NK-92 treated with Interleukin-12 subunit alpha and Interleukin-12 subunit beta, amount 100 ng/mL, for 24 hours (cell line): ENCODE measurements at places on chromosomes 16 and 17.

DNA sequence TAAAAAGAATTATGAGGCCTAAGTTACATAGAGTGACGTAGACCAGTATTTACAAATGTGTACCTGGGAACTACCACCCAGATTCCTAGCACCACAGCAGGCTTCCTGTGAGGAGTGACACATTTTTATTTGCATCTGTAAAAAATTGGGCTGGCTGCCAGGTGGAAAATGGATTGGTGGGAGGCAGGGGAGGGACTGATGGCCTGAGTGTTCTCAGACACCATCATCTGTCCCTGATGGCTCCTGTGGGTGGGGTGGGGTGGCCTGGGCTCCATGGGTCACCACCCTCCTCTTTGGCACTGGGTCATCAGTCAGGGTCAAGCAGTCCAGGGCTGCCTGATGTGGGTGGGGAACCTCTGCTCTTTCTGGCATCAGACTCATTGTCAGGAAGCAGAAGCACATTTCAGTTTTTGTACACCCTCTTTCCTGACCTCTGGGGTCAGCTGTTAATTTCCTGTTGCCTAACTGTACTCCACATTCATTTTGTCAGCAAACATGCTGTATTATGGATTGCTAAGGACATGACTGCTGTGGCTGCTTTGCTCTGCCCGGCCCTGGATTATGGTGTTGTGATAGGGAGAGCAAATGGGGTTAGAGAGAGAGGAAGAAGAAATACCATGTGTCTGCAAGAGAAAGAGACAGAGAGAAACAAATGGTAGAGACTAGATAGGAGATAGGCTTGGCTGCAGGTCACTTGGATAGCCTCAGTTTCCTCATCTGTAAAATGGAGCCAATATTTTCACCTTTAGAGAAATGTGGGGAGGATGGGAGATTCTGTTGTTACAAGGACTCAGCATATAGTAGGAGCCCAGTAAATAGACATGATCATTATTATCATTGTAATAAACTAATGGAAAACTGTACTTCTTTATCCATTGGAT lies 11.6 kb upstream of the MFAP4 start:
- no peak for DNase-seq

DNA sequence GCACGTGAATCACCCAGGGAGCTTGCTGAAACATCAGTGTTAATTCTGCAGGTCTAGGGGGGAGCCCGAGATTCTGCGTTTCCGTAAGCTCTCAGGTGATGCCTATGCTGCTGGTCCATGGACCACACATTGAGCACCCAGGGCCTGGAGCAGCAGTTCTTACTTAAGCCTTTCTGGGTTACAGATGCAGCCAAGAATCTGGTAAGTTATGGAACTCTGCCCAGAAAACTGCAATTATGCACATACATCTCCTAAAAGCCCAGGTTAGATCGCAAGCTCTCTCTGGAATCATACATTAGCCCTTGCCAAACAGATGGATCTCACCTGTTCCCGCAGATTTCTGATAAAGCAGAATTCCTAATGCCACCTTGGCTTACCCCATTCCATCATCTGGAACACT lies 265.9 kb upstream of the SALL1 start:
- DNase-seq = no peak

DNA sequence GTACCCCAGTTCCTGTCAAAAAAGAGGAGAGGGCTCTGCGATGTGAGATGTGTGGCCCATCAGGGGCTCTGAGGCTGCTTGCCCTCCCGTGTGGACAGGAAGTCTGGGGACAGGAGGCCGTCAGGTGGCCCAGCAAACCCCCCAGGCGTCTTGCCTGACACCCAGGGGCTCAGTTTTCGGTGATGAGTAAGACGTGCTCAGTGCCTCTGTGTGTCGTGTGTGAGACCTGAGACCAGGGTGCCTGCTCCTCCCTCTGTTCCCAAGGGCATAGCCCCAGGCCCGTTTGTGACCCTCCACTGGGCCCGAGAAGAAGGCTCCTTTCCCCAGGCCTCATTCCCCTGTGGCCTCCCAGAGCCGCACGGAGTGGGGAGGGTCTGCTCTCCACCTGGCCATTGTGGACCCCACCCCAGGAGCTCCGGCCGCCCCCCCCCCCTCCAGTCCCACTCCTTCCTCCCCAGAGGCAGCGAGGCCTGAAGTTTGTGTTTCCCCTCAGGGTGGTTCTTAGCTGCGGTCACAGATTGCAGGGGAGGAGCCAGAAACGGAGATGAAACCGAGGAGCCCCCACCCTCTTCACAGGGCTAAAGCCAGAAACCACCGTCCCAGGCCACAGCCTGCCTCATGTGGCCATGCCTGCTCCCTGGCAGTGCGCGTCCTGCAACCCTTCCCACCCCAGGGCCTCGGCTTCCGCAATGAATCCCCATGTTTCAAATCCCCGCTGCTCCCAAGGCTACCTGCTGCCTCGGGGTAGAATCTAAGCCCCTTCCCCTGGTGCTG lies 4.9 kb upstream of the ACTG1 start:
- no peak for DNase-seq

DNA sequence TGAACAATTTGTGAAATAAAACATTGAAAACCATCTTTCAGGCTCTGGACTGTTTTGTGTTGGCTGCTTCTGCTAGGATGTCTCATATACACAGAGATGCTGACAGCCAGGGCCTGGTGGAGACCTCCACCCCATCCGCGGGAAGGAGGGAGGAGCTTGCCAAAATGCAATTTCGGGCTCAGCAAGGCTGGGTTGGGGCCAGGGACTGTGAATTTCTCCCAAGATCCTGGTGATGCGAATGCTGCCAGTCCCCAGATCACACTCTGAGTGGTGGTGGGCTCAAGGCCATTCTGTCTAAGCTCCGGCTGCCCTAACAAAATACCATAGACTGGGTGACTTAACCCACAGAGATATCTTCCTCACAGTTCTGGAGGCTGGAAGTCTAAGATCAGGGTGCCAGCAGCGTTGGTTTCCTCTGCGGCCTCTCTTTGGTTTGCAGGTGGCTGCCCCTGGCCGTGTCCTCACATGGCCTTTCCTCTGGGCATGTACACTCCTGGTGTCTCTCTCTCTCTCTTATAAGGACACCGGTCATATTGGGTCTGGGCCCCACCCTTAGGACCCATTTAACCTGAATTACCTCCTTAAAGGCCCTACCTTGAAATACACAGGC lies 89.8 kb downstream of the CRISPLD2 start:
- no peak for DNase-seq

DNA sequence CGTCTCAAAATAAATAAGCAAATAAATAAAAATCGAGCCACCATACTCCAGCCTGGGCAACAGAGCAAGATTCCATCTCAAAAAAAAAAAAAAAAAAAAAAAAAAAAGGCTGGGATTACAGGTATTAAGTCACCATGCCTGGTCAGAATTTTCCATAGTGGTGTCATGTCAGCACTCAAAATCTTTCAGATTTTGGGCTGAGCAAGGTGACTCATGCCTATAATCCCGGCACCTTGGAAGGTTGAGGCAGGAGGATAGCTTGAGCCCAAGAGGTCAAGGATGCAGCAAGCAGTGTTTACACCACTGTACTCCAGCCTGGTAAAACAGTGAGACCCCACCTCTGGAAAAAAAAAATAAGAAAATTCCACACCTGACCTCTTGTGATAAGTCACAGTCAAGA lies 52.2 kb downstream of the FBXL20 start:
- no peak for DNase-seq

DNA sequence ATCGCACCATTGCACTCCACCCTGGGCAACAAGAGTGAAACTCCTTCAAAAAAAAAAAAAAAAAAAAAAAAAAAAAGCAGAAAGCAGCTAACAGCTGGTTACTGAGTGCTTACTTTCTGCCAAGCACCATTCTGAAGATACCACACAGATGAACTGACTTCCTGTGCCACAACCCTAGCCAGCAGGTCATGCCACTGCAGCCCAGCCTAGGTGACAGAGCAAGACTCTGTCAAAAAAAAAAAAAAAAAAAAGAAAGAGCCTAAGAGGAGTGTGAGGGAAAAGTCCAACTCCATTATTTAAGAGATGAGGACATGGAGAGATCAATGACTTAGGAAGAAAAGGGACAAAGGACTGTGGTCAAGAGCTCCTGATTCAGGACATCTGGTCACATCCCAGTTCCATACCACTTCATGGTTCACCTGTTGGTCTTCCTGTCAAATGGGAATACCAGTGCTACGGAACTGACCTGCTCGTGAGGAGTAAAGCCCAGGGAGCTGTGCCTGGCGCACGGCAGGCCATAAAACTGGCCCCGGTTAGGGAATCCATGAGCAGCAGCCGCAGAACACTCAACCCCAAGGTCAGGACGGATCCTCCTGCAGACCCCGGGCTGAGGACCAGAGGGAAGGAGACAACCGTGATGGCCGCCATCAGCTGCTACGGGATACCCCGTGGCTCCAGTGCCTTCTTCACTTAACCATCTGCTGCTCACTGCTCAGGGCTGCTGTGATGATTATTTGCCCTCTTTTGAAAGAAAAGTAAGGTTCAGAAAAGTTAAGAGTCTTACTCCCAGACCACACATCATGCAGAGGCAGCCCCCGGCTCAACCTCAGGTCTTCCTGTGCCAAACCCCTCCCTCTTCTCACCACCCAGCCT lies 950 bp downstream of the KLHDC4 start:
- peak; percentile 6 for DNase-seq

DNA sequence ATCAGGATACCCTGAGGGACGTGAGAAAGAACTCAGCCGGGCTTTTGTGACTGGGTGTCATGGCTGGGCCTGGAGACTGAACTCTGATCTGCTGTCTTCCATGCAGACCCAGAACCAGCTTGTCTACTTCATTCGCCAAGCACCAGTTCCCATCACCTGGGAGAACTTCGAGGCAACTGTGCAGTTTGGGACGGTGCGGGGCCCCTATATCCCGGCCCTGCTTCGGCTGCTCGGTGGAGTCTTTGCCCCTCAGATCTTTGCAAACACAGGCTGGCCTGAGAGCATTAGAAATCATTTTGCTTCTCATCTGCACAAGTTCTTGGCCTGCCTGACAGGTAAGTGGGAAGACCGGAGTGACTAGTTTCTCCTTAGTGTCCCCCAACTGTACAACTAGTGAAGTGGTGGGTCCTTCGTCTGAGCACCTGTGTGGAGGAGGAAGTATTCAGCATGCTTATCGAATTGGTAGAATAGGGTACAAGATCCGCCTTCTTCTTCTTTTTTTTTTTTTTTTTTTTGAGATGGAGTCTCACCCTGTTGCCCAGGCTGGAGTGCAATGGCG lies 15.5 kb downstream of the DNAH2 start:
- no peak for DNase-seq

GRCh38 chr16:8956265-8957062 lies 7.2 kb downstream of the USP7 start:
- no peak for DNase-seq

GRCh38 chr16:57141822-57142631 lies 43.8 kb downstream of the PSME3IP1 start:
- DNase-seq = no peak

DNA sequence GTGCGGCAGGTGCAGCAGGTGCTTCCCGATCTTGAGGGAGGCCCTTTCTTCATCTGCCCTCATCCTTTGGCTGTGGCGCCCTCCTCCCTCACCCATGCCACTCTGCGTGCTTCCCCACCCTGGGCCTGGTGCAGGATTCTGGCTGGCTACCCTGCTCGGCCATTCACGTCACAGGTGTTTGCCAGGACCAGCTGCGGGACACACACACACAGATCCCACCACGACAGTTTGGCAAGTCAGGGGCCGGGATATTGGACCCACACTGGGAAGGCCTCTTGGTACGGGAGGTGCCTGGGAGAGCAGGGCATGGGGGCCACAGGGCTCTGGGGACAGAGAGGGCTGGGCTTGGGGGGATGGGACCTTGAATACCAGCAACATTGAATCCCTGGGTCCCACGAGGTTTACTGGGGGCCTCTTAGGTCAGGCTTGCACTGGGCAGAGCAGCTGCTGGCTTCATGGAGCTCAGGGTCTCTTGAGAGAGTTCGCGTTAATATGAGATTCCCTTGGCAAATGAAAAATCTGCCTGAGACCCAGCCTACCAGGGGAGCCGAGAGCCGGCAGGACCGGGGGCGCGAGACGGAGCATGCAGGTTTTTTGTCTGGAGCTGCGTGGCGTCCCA lies 15.1 kb downstream of the ADCY7 start:
- no peak for DNase-seq

- DNase-seq = no peak
Measured at GRCh38 chr17:50125420-50125997, 4.5 kb downstream of the SAMD14 start.

GRCh38 chr17:34736611-34737010 lies 157.2 kb downstream of the TMEM132E start:
- no peak for DNase-seq

DNA sequence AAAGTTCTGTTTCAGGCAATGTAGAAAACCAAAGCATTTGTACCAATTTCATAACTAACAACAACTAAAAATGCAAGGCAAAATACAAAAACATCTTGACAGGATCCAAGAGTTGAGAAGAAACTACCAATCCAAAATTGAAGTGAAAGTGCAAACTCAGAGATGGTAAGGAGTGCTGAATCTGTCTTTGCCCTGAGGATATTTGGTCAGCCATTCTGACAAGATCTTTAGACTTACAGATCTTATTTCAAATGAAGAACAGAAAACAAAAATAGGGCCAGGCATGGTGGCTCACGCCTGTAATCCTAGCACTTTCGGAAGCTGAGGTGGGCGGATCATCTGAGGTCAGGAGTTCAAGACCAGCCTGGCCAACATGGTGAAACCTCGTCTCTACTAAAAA lies 412.8 kb downstream of the ZFHX3 start:
- no peak for DNase-seq

- DNase-seq = no peak
Measured at GRCh38 chr17:32259586-32259985, 6.0 kb upstream of the RHBDL3 start.

GRCh38 chr17:8821446-8822105 lies 22.4 kb upstream of the MFSD6L start:
- DNase-seq = no peak

GRCh38 chr16:2284797-2285576 lies 17.1 kb upstream of the RNPS1 start:
- no peak for DNase-seq

GRCh38 chr17:64190472-64190871 lies 60.5 kb upstream of the ERN1 start:
- DNase-seq = no peak

GRCh38 chr16:66422366-66422765 lies 4.7 kb upstream of the BEAN1 start:
- DNase-seq = no peak

DNA sequence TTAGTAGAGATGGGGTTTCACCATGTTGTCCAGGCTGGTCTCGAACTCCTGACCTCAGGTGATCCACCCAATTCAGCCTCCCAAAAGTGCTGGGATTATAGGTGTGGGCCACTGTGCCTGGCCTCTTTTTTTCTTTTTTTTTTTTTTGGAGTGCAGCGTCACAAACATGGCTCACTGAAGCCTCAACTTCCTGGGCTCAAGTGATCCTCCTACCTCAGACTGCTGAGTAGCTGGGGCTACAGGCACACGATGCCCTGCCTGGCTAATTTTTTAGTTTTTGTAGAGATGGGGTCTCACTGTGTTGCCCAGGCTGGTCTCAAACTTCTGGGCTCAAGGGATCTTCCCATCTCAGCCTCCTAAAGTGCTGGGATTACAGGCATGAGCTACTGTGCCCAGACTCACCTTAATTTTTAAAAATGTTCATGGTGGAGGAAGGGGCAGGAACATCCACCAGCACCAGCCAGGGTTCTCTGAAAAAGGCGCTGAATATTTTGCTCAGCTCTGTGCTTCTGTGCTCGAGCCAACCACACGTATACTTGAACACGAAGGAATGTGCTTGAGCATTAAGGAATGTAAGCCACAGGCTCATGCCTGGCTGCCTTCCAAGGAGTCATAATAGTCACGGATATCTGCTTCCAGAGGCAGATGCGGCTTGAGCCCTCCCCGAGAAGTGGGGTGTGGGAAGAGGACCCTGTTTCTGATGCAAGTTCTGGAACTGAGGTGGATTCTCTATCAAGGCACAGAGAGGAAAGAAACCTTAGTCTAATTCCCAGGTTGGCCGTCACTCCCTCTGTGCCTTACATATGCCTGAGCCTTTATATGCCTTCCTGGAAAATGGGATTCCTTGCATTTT lies 65.5 kb upstream of the CREBBP start:
- no peak for DNase-seq
